ENCODE measurements at places on chromosomes 11 and 22.

- H3K27me3 ChIP-seq, result no peaks in the 10 kb centered on the region
- DNase-seq, result peak; percentile 80
- no peaks in the 10 kb centered on the region for H3K4me1 ChIP-seq
- no peak overlapping the region for H3K4me3 ChIP-seq
Measured at GRCh38 chr22:41217553-41218157, 12.5 kb downstream of the L3MBTL2 start.

- no peaks in the 10 kb centered on the region for H3K27me3 ChIP-seq
- H3K27ac ChIP-seq, result no peak overlapping the region
Measured at GRCh38 chr11:60786811-60787567, 1.9 kb downstream of the MS4A10 start.

- no peaks in the 10 kb centered on the region for H3K27me3 ChIP-seq
- no peaks in the 10 kb centered on the region for H3K4me1 ChIP-seq
- H3K36me3 ChIP-seq, result no peaks in the 10 kb centered on the region
- DNase-seq, result no peak
Measured at GRCh38 chr22:33326540-33327295, 268.5 kb upstream of the SYN3 start.

- no peaks in the 10 kb centered on the region for H3K36me3 ChIP-seq
- H3K4me3 ChIP-seq, result no peak overlapping the region
- no peaks in the 10 kb centered on the region for H3K27me3 ChIP-seq
- no peak for DNase-seq
- H3K4me1 ChIP-seq, result no peaks in the 10 kb centered on the region
- no peak overlapping the region for H3K27ac ChIP-seq
Measured at GRCh38 chr22:37748659-37749058, 51.8 kb downstream of the TRIOBP start.

GRCh38 chr11:75813622-75814039 lies 1.4 kb upstream of the UVRAG start:
- H3K36me3 ChIP-seq, result no peaks in the 10 kb centered on the region
- H3K4me3 ChIP-seq, result no peak overlapping the region
- no peaks in the 10 kb centered on the region for H3K4me1 ChIP-seq
- no peaks in the 10 kb centered on the region for H3K27me3 ChIP-seq

DNA sequence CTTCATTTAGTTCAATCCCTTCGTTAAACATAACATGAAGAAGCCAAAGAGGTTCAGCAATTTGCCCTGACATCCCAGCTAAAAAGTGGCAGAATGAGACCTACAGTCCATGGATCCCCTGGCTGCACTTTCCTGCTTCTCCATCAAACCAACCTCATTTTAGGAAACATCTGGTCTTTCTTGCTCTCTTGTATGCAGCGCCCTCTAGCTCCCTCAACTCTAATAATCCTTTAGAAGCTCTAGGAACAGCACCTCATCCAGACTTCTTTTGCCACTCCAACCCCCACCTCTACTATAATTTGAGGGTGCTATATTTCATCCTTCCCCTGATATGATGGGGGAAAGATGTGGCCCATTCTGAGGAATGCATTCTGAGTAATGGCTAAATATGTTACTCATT lies 7.4 kb downstream of the CNTF start:
- no peaks in the 10 kb centered on the region for H3K27me3 ChIP-seq
- no peak overlapping the region for H3K4me3 ChIP-seq
- peaks cover 2% of the 10 kb centered on the region for H3K4me1 ChIP-seq
- H3K27ac ChIP-seq, result no peak overlapping the region

- no peak overlapping the region for H3K27ac ChIP-seq
- H3K27me3 ChIP-seq, result no peaks in the 10 kb centered on the region
- no peak overlapping the region for H3K4me3 ChIP-seq
- H3K4me1 ChIP-seq, result no peaks in the 10 kb centered on the region
Measured at GRCh38 chr11:118366287-118366686, 6.9 kb downstream of the UBE4A start.

DNA sequence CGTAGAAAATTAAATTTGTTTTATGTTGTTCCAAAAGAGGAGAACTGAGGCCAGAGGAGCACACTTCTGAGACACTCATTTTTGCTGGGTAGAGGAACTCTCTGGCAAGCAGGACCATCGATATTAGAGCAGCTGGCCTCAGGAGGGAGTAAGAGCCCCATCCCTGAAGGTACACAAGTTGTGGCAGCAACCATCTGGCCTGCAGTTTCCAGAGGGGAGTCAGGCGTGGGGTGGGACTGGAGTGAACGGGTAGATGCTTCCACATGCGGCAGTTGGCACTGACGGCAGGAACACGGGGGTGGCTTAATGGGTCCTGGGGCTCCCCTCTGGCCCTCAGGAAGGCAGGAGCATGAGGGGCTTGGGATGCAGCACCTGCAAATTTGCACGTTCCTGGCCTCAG lies 13.2 kb upstream of the SSTR3 start:
- DNase-seq, result no peak
- H3K36me3 ChIP-seq, result no peaks in the 10 kb centered on the region
- H3K4me1 ChIP-seq, result no peaks in the 10 kb centered on the region
- no peak overlapping the region for H3K27ac ChIP-seq
- H3K4me3 ChIP-seq, result no peak overlapping the region
- no peaks in the 10 kb centered on the region for H3K27me3 ChIP-seq

DNA sequence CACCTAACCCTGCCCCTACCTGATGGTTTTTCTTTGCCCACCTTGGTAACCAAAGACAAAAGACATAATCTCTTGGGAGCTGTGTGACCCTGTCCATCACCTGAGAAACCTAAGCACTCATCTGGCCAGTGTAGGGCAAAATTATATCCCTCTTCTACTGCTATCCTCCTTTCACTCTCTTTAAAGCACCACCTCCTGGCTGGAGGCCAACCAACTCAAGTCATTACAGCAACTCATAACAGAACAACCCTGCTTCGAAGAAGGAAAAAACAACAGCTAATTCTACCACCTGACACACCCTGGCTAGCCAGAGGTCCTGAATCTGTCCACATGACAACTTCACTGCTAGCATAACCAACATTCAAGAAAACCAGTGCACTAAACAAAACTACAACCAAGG lies 45.5 kb downstream of the GAS2 start:
- H3K4me3 ChIP-seq, result no peak overlapping the region
- H3K27me3 ChIP-seq, result no peaks in the 10 kb centered on the region
- H3K27ac ChIP-seq, result no peak overlapping the region
- DNase-seq, result no peak
- H3K36me3 ChIP-seq, result no peaks in the 10 kb centered on the region
- no peaks in the 10 kb centered on the region for H3K4me1 ChIP-seq

DNA sequence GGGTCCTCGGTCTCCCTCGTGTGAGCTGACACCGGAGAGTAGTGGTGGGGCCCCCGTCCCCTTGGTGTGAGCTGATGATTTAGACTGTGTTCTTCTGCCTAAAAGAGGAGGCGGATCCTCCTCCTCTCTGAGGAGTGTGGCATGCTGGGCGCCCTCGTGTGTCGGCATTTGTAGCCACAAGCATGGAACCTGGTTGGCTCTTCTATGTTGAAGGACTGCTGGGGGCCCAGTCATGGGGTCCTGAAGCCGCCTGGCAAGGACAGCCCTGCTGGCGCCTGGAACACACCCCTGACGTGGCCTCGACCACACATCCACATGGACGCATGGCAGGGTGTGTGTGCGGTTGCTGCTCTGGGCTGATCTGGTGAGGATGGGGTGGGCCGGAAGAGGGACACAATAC lies 50.2 kb downstream of the AP2A2 start:
- no peak overlapping the region for H3K27ac ChIP-seq
- no peaks in the 10 kb centered on the region for H3K4me1 ChIP-seq
- H3K36me3 ChIP-seq, result no peaks in the 10 kb centered on the region
- H3K27me3 ChIP-seq, result no peaks in the 10 kb centered on the region
- DNase-seq, result no peak
- no peak overlapping the region for H3K4me3 ChIP-seq

DNA sequence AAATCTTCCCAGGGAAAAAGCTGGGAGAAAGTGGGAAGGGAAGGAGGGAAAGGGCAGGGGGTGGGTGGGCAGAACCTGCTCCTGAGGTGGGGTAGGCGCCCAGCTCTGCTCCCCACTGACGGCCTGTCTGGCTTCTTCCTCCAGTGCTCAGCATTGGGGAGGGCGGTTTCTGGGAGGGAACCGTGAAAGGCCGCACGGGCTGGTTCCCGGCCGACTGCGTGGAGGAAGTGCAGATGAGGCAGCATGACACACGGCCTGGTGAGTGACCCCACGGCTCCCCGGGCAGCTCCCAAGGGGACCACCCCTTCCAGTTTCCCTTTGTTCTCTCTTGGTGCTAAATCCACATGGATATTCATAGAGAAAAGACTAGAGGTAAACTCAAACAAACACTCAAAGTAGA lies 25.9 kb downstream of the SHANK3 start:
- H3K4me1 ChIP-seq, result no peaks in the 10 kb centered on the region
- H3K4me3 ChIP-seq, result no peak overlapping the region
- no peak overlapping the region for H3K27ac ChIP-seq
- H3K36me3 ChIP-seq, result no peaks in the 10 kb centered on the region
- H3K27me3 ChIP-seq, result no peaks in the 10 kb centered on the region
- peak; percentile 32 for DNase-seq

DNA sequence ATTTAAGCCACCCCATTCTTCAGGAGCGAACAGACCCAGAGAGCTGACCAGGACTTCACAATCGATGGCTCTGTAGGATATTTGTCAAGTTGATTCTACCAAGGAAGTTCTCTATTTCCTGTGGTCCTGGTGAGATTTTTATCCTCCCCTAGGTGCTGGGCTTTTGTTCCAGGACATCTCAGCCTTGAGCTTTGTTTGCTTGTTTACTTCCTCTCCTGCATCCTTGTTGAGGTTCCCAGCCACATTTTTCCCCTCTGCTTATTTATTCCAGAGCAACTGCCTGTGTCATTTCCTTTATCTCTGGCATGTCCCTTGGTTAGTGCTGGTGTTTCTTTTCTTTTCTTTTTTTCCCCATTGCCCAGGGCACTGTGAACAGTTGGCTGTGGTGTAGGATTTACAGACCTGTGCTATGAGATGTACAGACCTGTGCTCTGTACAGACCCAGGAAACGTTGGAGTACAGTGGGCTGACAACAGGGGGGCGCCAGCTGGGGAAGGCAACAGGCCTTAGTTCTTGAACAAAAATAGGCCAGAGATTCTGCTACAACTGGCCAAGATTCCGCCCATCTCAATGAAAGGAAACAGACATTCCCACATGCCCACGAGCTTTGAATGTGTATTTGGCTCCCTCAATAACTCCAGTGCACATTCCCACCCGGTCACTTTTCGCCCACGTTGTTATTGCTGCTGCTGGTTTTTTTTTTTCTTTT lies 235.9 kb upstream of the DDI1 start:
- DNase-seq, result peak; percentile 27
- peaks cover 10% of the 10 kb centered on the region for H3K4me1 ChIP-seq
- H3K27me3 ChIP-seq, result no peaks in the 10 kb centered on the region
- no peak overlapping the region for H3K4me3 ChIP-seq

- no peaks in the 10 kb centered on the region for H3K36me3 ChIP-seq
- H3K27me3 ChIP-seq, result no peaks in the 10 kb centered on the region
- H3K4me3 ChIP-seq, result no peak overlapping the region
- no peak for DNase-seq
- no peaks in the 10 kb centered on the region for H3K4me1 ChIP-seq
- H3K27ac ChIP-seq, result no peak overlapping the region
Measured at GRCh38 chr11:14582793-14583192, 60.8 kb upstream of the PDE3B start.

DNA sequence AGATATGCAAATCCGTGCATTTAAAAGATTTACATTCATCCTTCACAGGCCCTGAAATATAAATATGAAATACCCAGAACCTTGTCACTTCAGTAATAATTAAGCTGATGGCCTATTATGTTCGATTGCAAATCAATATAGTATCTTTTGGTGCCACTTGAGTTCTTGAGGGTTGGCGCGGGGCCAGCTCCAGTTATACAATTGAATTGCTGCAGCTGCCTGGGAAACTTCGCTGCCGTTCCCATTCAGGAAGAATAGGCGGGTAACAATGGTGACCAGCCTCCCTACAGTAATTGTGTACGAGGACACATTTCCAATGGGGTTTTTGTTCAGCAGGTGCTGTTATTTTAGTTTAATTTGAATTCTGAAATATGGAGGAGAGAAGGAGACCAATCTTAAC lies 451.2 kb downstream of the INSC start:
- H3K4me3 ChIP-seq, result no peak overlapping the region
- H3K27ac ChIP-seq, result no peak overlapping the region
- H3K27me3 ChIP-seq, result no peaks in the 10 kb centered on the region
- no peaks in the 10 kb centered on the region for H3K36me3 ChIP-seq
- no peak for DNase-seq

DNA sequence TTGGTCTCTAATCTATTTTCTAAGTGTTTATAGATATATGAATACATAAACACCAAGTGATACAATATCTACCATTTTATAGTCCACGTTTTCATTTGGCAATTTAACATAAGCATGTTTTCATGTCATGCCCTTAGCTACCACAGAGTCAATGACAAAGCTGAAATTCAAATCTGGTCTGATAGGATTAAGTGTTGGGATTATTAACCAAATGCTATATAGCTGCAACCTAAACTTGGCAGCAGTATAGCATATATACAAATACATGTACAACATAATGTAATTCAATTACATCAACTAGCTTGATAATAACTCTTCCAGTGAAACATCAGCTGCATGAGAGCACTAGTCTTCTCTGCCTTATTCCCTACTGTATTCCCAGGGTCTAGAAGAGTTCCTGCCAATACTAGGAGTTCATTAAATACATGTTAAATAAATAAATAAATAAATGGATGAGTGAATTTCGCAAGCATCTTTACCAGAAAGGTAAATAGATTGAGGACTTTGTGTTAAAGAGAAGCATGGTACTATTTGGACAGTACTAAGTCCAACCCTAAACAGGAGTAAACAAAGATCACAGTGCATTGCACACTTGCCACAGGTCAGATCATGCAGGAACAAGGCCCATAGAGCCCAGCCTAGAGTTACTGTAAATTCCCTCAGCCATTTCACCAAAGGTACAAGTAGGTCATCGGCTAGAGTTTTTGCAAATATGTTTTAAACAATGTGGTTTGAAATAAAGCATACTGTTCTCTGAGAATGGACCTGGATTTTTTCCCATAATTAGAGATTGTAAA lies 12.8 kb downstream of the SAA4 start:
- no peaks in the 10 kb centered on the region for H3K36me3 ChIP-seq
- DNase-seq, result no peak
- no peaks in the 10 kb centered on the region for H3K4me1 ChIP-seq
- no peaks in the 10 kb centered on the region for H3K27me3 ChIP-seq

GRCh38 chr11:92845805-92846204 lies 123.6 kb upstream of the MTNR1B start:
- H3K4me3 ChIP-seq, result no peak overlapping the region
- H3K4me1 ChIP-seq, result no peaks in the 10 kb centered on the region
- DNase-seq, result no peak
- H3K27ac ChIP-seq, result no peak overlapping the region
- H3K27me3 ChIP-seq, result no peaks in the 10 kb centered on the region

DNA sequence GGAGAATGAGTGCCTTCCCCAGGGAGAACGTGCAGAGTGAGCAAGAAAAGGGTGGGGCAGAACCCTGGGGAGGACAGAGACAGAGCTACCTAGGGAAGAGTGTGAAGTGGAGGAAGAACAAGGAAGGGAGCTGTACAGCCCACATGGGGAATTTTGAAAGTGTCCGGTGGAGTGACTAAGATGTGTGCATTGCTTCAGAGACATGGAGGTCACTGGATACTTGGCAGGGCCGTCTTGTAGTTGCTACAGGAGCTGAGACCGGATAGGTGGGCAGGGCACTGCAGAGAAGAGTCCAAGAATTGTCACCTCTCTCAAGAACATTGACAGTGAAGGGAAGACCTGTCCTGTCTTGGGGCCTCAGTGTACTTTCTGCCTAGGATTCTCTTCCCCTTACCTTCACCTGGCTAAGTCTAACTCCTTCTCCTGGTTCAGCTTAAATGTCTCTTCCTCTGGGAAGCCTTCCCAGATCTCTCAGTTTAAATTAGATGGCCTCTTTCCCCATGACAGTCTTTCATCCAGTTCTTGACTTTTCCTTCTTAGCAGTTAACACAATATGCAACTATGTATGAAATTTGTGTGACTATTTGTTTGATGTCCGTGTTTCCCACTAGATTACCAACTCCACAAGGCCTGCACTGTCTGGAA lies 9.2 kb upstream of the P2RY6 start:
- no peak for DNase-seq
- H3K36me3 ChIP-seq, result no peaks in the 10 kb centered on the region
- no peaks in the 10 kb centered on the region for H3K27me3 ChIP-seq
- H3K4me1 ChIP-seq, result peaks cover 2% of the 10 kb centered on the region
